RCC 7860 (cell line): ENCODE measurements at places on chromosomes 5 and 9.

DNA sequence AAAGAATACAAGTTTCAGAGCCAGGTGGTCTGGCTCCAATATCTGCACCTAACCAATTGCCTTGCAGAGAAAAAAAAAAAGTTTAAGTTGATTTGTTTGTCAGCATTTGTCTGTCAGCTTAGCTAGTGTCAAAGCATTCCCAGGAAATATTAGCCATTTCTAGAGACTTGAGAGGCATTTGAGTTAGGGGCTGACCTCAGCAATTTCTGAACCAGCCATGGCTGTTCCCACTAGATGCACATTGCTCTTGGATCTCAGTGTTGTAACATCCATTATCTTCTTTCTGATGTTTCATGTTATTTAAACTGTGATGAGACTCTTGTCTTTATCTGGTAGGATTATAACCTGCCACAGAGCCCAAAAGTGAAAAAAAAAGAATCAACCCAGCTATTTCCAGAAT, 102.3 kb downstream of the NDUFAF2 start:
- DNase-seq = no peak

DNA sequence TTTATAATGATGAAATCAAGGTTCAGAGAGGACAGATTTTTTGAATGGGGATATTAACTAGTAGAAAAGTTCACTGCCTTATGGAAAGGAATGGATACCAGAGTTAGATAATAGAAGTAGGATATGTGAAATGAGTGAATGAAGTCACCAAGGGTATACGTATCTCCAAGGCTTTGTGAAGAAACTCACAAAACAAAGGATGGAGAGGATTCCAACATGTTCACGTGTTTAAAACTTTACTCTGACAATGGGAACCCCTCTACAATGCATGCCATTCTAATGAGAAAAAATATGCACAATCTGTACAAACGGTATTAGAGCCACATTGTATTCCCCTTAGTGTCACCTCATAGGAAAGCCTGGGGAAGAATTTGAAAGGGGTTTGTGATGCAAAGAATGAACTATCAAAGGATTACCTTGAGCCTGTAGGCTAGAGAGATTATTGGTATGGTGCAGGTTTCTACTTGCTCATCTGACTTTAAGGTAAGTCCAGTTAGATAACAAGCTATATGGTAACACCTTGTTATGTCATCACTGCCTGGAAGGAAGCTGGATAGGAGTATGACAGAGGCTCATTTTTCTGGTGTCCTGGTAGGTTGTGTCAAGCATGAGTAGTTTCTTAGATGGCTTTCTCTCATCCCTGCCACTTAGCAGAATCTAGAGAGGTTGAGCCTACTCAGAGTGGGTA, 250.3 kb upstream of the SEMA6A start:
- DNase-seq = no peak

GRCh38 chr5:93358176-93358575, 222.8 kb downstream of the NR2F1-AS1 start:
- DNase-seq = no peak

DNA sequence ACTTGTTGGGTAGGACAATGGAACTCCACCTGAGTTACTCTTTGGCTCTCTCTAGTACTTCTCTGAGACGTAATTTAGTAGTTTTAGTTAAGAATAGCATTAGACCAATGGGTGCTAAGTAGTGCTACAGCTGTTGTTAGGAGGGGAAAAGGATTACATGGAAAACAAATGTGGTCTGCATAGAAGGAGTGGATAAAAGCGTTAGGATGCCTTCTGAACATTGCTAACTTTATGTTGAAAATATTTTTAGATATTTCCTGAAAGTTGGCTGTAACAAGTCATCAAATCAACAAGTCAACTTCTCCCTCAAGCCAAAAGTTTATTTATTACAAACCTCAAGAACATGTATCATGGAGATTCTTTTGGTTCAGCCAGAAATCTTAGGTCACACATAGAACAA, 409.5 kb upstream of the MEF2C start:
- no peak for DNase-seq

- DNase-seq = no peak
These were observed 5.1 kb downstream of the PCDHB3 start for GRCh38 chr5:141105350-141105749.

DNA sequence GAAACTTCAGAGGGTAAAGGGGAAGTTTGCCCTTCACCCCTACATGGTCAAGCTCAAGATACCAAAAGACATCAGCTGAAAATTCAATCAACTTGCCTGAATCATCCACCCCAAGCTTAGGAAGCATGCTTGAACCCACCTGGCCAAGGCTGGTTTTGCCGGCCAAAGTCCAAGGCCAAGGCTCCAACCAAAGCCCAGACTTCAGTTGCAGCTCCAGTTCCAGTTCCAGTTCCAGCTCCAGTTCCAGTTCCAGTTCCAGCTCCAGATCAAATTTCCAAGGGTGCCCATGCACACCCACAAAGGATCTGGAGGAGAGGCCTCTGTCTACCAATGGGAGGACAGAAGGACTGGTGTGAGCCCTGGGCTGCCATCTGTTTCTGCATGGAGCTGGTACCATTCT, 4.6 kb upstream of the SERINC5 start:
- no peak for DNase-seq

DNA sequence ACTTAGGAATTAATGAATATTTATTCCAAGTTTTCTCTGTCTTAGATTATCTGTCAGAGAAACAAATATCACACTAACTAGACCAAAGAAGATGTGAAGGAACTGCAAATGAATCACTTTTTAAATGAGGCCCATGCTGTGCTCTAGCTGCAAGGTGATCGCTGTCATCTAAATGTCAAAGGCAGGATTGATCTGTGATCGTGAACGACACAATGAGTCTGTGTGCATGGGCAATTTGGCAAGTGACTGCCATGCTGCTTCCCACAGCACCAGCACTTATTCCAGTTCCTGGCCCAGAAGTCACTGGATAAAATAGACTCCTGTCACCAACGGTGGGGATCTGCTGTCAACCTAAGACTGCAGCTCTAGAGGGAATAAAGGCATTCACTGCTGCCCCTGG, 141.2 kb downstream of the TRIM36 start:
- DNase-seq = no peak

GRCh38 chr5:61245936-61246335, 83.7 kb upstream of the SMIM15 start:
- no peak for DNase-seq

DNA sequence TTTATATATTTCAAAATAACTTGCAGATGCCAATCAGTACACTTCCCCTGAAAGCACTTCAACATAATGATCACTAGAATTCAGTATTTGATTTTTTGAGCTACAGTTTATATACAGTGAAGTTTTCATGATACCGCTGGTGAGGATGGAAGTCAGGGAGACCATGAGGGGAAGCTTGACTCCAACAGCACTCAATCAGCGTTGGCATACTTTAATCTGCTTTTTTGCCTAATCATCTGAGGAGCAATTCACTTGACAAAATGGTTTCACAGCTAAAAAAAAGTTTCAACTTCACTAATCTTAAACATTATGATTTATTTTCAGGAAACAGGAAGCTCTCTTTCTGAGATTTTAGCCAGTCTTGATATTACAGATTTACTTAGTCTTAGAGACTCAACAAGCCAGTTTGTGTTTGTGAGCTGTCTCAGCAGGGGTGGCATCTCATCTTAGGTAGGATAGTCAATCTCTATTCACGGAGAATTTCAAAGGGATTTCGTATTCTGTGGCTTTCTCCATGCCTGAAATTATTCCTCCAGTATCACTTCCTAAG, 111.4 kb upstream of the ARRDC3 start:
- DNase-seq = no peak

- DNase-seq = no peak
These were observed 14.9 kb downstream of the ADAMTS2 start for GRCh38 chr5:179330186-179330900.

GRCh38 chr9:98381311-98382103, 126.1 kb upstream of the TBC1D2 start:
- no peak for DNase-seq

DNA sequence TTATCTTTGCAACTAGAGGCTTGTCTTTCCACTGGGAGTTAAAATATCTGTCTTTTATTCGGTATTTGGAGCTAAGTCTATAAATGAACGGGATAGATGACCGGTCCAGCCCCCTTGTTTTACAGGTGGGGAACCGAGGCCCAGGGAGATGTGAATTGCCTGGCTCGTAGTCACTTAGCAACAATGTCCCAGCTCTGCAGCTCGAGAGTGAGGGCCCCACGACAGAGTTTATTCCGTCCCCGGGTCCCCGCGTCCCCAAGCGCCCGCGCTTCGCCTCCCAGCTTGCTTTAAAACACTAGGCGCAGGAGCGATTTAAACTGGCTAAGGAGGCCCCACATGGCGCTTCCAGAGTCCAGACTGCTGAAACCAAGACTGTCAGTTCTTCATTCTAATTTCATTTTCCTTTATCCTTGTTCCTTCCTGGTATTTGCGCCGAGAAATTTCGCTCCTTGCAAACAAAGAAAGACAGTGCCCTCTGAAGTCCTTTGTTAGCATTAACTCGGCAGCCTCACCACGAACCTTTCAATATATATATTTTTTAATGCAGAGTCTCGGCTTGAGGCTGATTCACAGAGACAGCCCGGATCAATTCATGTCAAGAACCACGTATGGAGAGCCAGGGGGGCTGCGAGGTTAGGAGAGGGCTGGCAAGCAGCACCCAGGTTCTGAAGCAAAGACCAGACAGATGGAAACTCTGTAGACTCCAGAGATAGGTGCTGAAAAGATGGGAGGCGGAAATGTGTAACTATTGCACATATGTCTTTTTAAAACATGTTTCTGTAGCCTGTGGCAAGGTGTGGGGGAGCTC, 1.4 kb upstream of the ENC1 start:
- peak; percentile 62 for DNase-seq
